Calu3 (cell line): ENCODE measurements at places on chromosomes 2 and 18.

GRCh38 chr2:238083919-238084318, 16.2 kb upstream of the ESPNL start:
- DNase-seq: no peak

- DNase-seq: no peak
These were observed 214.8 kb downstream of the MC4R start for GRCh38 chr18:60157810-60158209.

DNA sequence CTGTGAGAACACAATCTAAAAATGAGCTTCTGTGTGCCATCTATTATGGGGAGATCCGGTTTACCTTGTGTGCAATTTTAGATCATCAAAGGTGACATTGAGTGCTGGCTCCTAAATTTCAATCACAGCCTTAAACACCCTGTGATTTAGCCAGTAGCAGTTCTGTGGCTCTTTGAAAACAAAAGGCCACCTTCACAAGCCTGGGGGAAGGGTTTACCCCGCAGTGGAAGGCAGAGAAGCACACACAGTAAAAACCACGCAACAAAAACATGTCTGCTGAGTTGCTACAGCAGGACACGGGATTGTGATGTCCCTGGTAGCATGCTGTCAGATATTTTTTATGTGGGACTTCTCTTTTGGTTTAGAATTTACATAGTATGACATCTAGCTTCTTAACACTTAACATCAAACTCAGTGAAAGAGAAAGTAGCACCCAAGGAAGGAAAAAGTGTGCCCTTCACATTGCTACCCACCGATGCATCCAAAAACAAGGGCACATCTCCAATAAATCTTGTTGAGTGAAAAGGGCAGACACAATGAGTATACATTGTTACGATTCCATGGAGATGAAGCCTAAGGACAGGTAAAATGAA, 56.1 kb upstream of the RNF152 start:
- no peak for DNase-seq

DNA sequence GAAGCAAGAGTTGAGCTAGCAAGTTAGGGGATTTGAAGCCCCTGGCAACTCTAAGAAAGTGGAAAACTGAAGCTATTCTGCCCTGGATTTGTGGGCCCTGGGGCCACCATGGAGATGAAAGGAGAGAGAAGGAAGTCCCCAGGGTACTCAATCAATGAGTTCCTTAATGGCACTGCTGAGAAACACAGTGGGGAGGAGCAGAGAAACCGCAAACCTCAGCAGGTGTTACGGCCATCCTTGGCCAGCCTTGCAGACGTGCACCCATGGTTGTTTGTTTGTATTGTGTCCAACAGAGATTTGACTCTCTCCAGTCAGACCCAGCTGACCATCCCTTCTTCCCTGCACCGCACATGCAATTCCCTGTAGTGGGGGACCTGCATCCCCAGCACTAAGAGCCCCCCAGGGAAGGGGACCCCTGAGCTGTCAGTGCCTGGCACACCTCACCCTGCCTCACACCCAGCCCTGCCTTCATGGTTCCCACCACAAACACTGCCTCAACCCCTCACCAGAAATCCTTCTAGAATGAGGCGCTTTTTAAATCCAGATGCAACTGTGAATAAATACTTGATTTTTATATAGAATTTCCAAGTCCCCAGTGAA, 255.3 kb downstream of the SH3BP4 start:
- peak; percentile 12 for DNase-seq

GRCh38 chr2:170026361-170026760, 151.6 kb upstream of the MYO3B start:
- no peak for DNase-seq

GRCh38 chr18:76219023-76219422, 276.0 kb downstream of the ZNF516 start:
- DNase-seq: no peak

DNA sequence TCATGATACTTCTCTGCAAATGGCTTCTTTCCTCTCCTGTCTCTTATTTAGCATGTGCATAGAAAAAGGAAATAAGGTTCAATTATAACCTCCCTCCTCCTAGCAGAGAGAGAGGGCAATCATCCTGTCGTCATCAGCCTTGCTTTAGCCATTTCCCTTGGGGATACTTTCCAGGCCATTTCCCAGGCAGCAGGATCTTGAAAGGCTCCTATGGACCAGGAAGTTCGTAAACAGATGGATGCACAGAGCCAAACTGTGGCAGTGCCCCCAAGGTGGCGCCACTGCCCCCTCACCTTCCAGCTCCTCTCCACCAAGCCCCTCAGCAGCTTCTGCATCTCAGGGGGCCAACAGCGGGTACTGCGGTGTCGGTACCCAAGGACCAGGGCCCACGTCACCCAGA, 157.4 kb downstream of the DTNA start:
- DNase-seq: no peak

DNA sequence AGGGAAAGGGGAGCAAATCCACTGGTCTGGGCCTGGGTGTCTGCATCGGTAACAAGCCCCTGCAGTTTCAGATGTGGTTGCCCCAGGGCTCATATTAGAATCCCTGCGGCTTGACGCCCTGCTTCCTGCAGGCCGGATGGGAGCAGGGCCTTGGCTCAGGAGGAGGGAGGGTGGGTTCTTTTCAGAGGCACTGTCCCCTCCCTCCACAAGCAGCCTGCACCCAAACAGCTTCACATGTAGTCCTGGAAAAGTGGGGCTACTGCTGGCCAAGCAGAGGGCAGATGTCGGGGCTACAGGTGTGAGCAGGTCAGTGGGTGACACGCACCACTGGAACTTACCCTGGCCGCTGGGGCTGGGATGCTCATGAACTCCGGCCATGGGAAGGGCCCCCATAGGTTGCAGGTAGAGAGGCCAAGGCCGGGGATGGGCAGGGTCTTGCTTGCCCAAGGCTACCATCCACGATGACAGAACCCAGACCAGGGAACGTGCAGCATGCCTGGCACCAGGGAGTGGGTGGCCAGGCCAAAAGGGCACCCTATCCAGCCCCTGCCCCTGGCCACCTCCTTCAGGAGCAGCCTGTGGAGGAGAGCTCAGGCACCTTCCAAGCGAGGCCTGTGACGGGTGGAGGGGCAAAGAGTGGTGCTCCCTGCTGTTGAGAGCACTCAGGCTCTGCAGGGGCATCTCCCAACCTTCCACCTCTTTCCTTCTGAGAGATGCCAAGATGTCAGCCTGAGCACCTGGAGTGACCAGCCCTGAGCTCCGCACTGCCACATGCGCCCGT, 16.8 kb downstream of the ARID5A start:
- no peak for DNase-seq

DNA sequence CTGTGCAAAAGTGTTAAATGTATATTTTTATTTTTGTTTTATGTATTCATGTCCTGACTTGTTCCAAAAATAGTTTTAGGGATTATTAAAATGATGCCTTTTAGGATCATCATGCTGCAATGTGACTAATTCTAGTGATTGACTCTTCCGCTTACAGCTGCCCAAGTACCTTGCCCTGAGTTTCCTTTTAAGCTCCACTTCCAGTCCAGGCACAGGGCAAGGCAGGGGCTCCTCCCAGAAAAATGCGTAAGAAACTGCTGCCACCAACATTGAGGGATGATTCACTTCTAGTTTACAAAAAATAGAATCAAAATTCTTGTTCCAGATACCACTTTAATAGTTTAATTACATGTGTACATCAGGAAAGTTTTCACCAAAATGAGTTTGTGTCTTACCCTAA, 116.4 kb downstream of the IRS1 start:
- no peak for DNase-seq

GRCh38 chr2:179020156-179020750, 29.7 kb downstream of the CCDC141 start:
- peak; percentile 63 for DNase-seq

DNA sequence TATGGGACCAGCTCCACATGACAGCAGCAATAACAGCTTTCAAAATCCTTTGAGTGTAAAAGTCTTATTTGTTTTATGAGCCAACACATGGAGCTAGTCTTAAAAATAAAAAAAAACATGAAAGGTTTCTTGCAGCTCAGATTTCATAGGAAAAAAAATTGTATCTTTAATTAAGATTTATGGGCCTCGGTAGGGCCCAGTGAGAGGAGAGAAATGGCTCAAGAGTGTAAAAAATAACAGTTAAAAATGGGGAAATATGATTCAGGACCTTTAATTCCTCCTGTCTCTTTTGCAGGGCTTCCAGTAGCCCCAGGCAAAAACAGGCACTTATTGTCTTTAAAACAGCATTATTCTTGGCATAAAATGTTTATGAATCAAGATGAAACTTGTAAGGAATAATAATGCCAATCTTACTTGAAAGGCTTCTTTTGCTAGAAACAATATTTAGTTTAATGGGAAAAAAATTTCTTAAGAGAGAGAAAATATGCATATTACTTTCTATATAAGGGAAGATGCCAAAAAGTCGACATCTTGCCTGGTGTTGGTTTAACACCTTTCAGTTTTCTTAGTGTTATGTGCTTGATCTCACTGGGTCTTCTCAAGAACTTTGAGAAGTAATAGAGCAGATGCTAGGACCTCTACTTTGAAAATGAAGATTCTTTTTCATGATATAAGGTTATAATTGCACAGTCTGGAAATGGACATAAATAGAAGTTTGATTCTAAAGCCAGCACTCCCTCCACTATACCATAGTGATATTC, 71.3 kb upstream of the SETBP1 start:
- DNase-seq: no peak

- DNase-seq: no peak
These were observed 191.3 kb downstream of the MYO1B start for GRCh38 chr2:191436368-191437055.

DNA sequence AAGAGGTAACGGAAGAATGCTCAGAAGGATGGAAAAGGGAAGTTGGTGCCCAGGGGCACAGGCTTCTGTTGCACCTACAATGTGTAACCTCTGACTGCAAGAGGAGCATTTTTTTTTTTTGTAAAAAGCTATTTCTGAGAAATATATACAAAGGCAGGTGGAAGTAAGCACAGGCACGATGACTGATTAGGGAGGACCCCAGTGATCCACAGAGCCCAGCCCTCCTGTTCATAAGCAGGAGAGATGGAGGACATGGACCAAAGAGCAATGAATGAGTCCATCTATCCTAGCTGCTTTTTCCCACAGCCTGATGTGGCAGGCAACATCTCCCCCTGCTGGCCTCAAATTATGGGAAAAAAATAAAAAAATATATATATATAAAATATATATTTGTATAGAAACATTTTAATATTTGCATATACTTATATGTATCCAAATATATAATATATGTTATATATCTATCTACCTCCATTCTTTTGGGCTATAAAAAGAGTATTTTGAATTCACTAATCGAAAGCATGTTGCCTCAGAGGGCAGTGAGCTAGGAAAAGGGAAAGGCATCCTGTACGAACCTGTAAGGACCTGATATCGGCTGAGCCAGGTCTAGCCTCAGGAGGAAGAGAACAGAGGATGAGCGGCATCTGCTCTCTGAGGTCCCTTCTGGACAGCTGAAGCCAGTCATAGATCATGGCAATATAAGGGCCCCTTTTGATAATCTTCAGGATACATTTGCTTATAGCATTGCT, 166.0 kb upstream of the STK17B start:
- peak; percentile 34 for DNase-seq

DNA sequence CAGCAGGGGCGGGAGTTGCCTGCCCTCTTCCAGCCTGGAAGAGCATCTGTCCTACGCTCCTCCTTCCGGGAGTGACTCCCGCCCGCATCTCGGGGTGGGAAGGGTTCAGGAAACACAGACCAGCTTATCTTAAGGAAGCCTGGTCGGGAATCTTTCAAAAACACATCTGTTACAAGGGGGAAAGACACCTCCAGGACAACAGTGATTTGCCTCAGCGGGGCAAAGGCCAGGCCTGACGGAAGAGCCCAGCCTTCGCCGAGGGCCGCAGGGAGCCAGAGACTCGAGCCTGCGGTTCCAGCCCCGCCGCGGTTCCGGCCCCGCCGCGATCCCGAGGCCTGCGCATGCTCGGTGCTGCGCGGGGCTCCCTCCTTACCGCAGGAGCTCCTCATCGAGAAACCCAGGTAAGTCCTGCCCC, 38.1 kb upstream of the TGIF1 start:
- DNase-seq: peak; percentile 74

- no peak for DNase-seq
These were observed 36.4 kb downstream of the CDC42EP3 start for GRCh38 chr2:37634914-37635503.
